Stimulated activated CD4-positive, alpha-beta T cell treated with anti-CD3 and anti-CD28 coated beads, Interleukin-15, amount 100 ng/mL, for 1 hour (primary cell): ENCODE measurements at places on chromosomes 11 and 22.

- no peak for DNase-seq
Measured at GRCh38 chr11:58513747-58514367, 6.0 kb upstream of the OR5B21 start.

- no peak for DNase-seq
Measured at GRCh38 chr22:20227363-20227762, 40.8 kb downstream of the RTN4R start.

DNA sequence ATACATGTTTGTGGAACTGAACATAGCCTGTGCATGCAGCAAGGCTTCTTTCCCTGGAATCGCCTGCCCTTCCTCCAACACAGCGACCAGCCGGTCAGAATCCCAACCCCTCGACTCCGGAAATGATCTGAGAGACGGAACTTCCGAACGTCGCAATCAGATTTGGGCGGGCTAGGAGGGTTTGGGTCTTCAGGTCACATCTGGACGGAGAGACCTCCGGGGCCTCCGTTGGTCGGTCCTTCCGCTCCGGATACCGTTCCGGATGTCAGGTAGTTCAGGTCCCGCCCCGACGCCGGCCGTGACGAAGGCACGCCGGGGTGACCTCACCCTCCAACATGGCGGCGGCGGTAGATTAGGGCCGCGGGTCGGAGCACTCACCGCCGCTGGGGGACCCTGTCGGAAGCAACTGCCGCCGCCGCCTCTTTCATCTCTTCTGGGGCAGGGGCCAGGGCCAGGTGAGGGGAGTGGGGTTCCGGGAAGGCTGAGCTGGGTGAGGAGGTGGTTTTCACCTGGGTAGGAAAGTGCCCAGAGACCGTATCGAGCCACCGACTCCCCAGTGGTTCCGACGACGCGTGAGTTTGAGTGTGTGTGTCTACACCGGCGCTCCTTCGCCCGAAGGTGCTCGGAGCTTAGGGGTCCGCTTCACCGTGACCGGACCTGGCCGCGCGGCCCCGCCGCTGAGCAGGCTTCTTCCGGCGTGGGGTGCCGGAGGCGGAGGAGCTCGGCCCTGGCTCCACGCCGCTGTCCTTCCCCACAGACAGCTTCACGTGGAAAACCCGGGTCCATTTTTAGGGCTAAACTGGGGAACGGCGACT lies at the start of gene BCL2L13:
Gene BCL2L13 (plus strand): TSS at position 326 of the 815 bp plus-strand sequence. CDS start 16,955 bp downstream, outside the sequence.
- DNase-seq, result peak; percentile 85

GRCh38 chr11:72354356-72355115 lies 79.8 kb downstream of the CLPB start:
- no peak for DNase-seq

DNA sequence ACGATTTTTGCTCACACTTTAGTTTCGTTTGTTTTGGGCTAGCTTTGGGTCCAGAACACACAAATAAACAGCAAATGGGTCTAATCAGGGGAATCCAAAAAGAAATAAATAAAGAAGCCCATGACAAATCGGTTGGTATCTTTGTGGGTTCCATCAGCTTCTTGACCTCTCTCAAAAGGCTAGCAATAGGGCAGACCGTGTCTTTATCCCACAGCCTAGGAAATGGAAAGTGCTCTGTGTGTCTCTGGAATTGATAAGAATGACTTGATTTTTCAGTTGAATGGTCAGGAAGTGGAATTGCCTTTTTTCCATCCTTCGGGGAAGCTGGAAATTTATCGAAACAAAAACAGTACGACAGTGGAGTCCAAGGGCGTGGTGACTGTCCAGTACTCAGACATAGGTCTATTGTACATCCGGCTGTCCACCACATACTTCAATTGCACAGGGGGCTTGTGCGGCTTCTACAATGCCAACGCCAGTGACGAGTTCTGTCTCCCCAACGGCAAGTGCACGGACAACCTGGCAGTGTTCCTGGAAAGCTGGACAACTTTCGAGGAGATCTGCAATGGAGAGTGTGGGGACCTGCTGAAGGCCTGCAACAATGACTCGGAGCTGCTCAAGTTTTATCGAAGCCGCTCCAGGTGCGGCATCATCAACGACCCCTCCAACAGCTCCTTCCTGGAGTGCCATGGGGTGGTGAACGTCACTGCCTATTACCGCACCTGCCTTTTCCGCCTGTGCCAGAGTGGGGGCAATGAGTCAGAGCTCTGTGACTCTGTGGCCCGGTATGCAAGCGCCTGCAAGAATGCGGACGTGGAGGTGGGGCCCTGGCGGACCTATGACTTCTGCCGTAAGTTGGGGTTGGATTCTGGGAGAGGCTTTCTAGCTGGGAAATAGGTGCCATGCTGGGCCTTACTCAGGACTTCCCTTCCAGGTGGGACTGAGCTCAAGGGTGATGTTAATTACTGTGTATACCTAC lies 28.6 kb downstream of the TECTA start:
- no peak for DNase-seq

DNA sequence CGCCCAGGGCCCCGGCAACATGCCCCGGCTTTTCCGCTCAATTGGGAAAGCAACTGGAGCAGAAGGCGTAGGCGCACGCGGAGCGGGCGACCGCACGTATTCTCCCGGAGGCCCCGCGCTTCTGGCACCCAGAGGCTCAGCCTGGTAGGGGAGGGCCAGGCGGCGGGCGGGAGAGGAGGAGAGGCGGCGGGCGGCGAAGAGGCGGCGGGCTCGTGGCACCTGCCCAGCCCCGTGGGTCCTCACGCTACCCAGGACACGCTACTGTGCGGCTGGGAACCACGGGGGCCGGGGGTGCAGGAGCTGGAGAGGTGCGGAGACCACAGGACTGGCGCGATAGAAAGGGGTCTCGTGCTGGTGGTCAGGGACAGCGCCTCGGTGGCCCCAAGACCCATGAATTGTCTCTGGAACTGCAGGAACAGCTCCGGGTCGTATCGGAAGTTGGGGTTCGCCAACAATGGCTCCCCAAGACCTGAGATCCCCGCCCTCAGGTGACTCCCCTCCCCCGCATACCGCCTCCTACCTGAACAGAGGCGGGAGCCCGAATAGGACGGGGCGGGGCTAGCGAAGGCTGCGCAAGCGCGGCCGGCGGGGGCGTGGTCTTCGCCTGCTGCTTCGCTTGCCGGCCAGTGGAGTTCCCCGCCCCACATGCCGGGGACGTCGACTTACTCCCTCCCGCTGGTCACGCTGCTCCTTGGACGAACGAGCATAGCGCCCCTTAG lies at the start of gene SLC37A4:
Gene SLC37A4 (minus strand): TSS at position 549 of the 719 bp plus-strand sequence.
- DNase-seq, result peak; percentile 98

DNA sequence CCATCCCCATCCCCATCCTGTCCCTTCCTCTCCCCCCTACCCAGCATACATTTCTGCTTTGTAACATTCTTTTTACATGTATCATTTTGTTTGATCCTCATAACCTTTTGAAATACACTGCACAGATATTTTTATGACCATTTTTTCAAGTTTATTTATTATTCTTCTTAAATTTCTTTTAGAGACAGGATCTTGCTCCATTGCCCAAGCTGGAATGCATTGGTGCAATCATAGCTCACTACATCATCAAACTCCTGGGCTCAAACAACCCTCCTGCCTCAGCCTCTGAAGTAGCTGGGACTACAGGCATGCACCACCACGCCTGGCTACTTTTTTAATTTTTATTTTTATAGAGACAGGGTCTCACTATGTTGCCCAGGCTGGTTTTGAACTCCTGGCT lies 99.4 kb upstream of the AKIP1 start:
- DNase-seq, result no peak

- DNase-seq, result no peak
Measured at GRCh38 chr22:39139933-39140332, 12.5 kb downstream of the CBX7 start.

DNA sequence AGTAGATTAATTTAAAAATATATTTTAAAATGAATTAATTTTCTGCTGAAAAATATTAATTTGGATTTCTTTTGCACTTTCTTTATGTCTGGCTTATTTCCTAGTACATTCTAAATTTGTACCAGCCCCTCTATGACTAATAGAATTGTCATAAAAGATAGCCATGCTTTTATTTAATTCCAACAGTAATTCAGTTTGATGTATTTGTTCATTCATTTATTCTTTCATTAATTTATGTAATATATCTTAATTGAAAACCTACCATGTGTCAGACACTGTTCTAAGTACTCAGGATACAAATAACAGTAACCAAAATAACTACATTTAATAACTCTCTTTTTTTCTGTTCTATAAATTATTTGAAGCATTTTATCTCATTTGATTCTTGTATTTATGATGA lies 264.0 kb upstream of the CCDC179 start:
- DNase-seq, result no peak

GRCh38 chr11:71472357-71472885 lies 19.4 kb downstream of the NADSYN1 start:
- no peak for DNase-seq

DNA sequence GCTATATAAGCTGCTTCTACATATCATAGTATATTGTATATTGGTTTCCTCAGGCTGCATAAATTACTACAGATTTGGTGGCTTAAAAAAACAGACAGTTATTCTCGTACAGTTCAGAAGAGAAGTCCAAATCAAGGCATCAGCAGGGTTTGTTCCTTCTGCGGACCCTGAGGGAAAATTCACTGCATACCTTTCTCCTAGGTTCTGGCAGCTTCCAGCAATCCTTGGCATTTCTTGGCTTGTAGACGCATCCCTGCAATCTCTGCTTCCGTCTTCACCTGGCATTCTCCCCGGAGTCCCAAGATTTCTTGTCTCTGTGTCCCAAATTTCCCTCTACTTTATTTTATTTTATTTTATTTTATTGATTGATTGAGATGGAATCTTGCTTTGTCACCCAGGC lies 142.8 kb downstream of the COMMD9 start:
- DNase-seq, result no peak

DNA sequence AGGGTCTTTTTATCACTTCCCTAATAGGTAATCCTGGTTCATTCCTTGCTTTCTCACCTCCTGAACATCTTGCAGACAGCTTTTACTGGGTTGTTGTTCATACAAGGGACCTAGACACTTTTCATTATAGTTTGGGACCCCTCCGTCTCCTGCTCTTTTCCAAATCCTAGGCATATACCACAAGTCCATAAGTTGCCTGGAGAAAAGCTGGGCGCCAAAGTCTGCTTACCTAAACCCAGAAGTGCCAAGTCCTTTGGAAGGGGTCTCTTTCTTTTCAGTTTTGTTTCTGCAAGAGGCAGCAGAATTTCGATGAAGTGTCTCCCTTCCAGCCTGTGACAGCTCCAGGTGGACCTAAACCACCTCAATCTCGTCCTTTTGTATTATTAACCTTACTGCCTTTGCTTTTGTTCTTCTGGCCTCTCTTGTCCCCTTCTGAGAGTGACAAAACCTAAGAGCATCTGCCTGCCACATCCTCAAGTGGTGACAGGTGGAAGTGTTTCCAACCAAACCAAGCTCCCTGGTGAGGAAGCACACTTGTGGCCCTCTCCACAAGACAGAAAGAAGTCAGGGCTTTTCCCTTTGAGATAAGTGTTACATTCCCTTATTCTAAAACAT lies 19.5 kb upstream of the P2RY6 start:
- DNase-seq, result no peak

GRCh38 chr11:118529584-118530175 lies 1.3 kb upstream of the TMEM25 start:
- DNase-seq, result no peak

- DNase-seq, result no peak
Measured at GRCh38 chr22:11627798-11628650, 3900.0 kb upstream of the OR11H1 start.

DNA sequence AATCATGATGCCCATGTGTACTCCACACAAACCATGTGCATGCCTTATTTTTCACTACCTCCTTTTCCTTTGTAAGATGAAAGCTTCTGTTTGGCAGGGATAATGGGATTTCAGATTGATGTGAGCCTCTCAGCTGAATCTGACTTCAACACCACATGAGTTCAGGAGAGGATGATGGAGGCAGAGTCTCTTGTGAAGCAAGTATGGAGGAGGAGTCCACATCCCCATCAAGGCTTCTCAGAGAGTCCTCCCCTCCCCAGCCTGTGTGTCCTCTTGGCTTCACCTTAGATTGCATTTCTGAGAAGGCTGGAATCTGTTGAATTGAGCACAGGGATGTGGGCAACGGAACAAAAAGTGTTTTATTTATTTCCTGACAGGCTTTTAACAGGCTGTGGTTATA lies 370.4 kb downstream of the FAT3 start:
- no peak for DNase-seq

DNA sequence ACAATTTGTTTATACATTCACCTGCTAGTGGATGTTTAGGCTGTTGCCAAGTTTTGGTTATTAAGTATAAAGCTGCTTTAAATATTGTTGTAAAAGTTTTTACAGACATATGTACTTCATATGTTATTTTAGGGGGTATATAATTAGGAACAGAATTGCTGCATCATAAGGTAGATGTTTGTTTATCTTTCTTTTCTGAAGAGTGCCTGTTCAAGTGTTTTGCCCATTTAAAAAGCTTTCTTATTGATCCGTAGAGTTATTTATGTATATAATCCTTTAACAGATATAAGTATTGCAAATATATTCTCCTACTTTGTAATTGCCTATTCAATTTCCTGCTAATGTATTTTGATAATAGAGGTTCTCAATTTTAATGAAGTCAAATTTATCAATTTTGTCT lies 11.3 kb upstream of the CCDC81 start:
- DNase-seq, result no peak

- no peak for DNase-seq
Measured at GRCh38 chr22:22706253-22706915, 62.0 kb downstream of the GGTLC2 start.

GRCh38 chr22:34800260-34800980 lies 265.5 kb upstream of the ISX start:
- no peak for DNase-seq

- no peak for DNase-seq
Measured at GRCh38 chr11:108586600-108586999, 7.0 kb downstream of the EXPH5 start.

DNA sequence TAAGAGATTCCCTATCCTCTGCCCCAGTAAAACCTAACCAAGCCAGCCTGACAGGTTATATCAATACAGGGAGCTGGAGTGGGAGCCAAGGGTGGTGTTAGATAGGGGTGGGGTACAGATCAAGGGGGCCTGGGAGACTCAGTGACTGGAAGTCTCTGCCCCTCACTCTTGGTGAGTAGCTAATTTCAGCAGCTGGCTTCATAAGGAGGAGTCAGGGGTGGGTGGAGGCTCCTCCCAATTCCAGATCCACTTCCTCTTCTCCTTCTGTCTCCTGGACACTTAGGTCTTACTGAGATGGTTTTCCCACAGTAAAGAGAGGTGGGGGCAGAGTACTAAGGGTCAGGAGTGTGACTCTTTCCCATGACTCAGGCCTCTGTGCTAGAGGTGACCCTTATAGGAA lies 1.1 kb upstream of the VSIG2 start:
- DNase-seq, result no peak
